Fibroblast of skin of right quadriceps (primary cell): ENCODE measurements at places on chromosomes 3 and 15.

DNA sequence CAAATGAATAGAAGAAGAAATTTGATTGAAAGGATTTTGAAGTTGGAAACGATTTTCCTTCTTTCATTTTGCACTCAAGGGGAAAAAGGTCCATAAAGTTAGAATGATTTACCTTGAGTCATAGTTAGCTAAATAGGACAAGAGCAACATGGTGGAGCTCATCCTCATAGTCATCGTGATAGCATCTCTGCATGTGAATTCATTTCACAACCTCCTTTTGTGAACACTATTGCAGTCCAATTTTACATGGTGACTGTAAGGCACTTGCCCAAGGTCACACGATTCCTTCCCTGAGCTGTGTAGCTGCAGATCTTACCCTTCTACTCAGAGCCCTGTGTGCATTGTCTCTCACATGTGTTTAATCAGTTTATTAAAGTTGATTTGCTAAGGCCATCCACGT is 359.8 kb upstream of the C2CD4B start:
- DNase-seq, result peak; percentile 23

DNA sequence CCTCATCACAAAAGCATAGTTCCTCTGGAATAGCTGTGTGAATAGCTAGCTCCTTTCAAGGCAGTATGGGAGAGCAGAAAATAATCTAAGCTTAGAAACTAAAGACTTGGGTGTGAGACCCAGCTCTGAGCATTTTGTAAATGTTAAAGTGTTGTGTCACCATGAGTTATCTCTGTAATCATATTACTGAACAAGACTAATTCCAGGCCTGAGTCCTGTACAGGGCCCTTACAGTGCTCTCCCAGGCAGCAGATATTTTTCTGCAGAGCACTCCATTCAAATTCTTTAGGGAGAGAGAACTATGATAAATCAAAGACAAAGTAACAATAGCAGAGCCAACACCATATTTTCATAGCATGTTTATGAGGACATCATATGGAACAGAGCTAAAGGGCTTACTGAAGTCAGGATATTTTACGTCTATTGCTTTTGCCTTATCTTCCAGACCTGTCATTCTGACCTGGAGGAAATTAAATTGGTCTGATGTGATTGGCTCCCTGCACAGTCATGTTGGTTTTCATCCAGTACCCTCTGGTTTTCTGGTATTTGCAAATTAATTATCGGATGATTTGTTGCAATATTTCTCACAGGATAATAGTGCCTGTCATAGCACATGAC is 172.6 kb upstream of the PPP2R3A start:
- DNase-seq, result no peak

DNA sequence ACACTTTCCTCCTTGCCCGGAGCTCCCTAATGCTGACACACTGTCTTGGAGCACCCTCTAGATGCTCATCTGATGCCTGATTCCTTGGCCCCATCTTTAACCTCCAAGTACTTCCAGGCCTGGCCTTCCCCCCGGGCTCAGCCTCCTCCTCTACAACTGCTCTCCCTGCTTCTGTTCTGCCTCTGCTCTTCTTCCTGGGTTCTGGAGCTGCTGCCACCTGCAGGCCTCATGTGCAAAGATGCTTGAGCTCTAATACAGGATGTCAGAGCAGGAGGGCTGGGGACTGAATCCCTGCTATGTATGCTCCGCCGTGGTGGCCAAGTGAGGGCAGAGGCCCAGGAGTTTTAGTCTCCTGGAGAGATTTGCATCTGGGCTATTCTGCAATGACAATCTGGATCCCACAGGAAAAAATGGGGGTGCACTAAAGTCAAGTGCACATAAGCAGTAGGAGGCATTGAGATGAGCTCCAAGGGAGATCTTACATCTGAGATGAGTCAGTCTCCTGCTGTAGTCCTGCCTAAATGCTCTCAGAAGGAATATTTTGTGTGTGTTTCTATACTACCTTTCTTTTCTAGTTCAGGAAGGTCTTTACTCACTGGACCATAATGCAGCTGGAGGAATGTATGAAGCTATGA is 296.3 kb downstream of the UACA start:
- peak; percentile 67 for DNase-seq

DNA sequence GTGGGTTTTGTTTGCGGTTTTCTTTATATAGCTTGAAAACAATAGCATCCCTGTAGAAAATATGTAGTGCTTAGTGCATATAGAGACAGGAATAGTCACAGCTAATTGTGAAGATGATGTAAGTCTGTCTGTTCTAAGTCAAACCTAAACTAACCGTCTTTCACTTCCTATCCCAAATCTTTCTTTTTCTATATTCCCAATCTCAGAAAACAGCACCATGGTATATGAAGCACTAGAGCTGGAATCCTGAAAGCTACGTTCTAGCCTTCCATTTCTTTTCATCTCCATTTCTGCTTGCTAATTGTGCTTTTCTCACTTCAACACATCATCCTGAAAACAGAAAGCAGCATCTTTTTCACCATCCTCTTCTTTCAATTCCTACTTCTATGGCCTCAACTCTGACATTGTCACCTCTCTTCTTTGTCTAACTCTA is 1235.5 kb downstream of the ROBO2 start:
- DNase-seq, result no peak

DNA sequence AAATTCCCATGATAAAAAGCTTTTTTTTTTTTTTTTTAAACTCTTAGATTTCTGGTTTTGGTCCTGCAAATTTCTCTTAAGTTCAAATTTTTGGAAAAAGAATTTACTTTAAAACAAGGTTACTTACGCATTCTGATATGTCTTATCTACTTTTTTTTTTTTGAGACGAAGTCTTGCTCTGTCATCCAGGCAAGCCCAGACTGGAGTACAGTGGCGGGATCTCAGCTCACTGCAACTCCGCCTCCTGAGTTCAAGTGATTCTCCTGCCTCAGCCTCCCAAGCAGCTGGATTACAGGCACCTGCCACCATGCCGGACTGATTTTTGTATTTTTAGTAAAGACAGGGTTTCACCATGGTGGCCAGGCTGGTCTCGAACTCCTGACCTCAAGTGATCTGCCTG is 83.2 kb downstream of the RASA2 start:
- no peak for DNase-seq

GRCh38 chr3:5194801-5195509 is 7.4 kb downstream of the EDEM1 start:
- peak; percentile 76 for DNase-seq

GRCh38 chr3:150925751-150926201 is 20.5 kb upstream of the MINDY4B start:
- DNase-seq, result peak; percentile 28

- DNase-seq, result no peak
These were observed 57.4 kb downstream of the ABTB1 start for GRCh38 chr3:127730171-127730570.

DNA sequence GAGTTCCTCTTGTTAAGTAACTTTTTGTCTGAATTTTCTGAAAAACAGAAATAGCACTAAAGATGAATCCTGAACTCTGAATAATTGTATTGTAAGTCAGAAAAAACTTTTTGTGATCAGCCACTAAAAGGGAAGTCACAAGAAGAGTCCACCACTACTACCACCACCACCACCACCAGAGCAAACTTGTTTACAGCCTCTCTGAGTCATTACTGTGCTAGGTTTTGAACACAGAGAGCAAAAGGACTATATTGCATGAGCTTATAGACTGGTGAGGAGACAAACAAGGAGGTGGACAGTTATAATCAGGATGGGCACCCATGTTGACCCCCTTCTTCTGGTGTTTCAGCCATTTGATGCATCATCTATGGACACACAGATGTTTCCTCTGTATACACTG is 141.7 kb downstream of the IL5RA start:
- DNase-seq, result no peak

DNA sequence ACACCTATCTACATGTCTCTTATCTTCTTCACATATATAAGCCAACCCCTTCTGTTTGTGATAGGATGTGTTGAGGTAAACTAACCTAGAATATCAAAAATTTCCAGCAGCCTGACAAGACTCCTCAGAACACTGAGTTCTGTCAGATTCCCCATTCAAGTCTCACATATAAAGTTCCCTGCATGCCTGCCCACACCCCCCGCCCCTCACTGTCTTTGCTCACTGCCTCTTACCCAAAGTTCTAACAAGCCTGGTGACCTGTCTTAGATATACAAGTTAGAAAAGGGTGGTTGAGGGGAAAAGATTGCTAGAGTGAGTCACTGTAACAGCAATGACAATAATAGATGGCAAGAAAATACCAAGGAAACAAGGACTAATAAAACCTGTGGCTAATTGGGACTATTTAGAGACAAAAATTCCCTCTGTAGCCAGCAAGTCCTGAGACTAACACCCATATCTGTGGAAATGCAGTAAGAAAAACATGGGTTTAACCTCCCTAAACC is 40.1 kb downstream of the FBXO22 start:
- DNase-seq, result peak; percentile 15

DNA sequence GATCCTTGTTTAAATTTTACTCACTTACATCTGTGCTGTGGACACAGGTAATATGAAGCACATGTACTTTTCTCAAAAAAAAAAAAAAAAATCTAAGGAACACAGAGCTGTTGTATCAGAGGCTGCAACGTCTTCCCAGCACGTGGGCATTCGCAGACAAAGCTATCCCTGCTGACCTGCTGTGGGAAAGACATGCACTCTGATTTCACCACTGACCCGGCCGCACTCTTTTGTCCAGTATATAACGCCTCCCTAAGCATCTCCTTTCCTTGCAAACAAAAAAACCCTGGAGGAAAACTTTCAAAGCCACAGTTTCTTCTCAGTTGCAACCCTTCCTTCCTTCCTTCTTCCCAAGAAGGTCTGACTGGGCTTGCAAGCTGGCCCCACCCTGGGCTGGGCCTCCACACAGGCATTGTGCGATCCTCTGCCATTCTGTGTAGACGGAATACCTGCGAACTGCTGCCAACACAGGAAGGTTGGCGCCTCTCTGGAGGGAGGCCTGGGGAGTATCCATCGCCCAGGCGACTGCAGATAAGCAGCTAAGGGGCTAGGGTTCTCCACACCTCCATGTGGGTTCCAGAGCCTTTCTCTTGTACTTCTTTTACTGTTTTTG is 50.8 kb downstream of the SLC12A8 start:
- DNase-seq, result no peak

DNA sequence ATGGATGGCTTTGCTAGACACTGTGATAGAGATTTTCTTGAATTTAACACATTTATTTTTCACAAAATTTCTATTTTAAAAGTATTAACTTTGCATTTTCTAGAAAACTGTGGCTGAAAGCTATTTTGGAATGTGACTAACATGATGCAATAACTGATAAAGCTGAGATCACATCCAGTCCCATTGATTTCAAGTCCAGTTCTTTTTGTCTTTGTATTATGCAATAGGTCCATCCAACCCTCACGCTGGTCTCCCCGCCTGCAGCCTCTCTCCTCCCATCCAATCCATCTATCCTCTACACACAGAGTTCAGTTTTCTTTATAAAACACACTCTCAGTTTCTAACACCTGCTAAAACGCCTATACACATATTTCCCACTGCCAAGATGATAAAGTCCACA is 178.8 kb downstream of the CNTN3 start:
- peak; percentile 4 for DNase-seq

- no peak for DNase-seq
These were observed 272.5 kb downstream of the ZBTB20 start for GRCh38 chr3:114874522-114874971.

DNA sequence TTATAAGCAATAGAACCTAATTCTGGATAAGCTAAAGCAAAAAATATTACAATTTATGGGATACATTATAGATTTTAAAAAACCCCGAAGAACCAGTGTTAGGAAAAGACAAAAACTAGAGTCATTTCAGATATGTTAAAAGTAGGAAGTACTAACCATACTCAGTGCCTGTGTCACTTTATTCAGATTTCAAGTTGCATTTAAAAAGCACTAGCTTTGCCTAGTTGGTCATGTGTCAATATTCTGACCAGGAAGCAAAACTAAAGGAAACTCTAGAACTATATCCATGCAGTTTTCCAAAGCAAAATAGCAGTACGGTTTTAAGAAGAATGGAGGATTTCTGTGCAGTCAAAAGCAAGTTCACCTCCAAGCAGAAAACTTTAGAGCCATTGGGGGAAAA is 88.4 kb downstream of the RAP2B start:
- DNase-seq, result no peak

GRCh38 chr3:154781595-154781994 is 298.5 kb upstream of the MME start:
- DNase-seq, result peak; percentile 20

DNA sequence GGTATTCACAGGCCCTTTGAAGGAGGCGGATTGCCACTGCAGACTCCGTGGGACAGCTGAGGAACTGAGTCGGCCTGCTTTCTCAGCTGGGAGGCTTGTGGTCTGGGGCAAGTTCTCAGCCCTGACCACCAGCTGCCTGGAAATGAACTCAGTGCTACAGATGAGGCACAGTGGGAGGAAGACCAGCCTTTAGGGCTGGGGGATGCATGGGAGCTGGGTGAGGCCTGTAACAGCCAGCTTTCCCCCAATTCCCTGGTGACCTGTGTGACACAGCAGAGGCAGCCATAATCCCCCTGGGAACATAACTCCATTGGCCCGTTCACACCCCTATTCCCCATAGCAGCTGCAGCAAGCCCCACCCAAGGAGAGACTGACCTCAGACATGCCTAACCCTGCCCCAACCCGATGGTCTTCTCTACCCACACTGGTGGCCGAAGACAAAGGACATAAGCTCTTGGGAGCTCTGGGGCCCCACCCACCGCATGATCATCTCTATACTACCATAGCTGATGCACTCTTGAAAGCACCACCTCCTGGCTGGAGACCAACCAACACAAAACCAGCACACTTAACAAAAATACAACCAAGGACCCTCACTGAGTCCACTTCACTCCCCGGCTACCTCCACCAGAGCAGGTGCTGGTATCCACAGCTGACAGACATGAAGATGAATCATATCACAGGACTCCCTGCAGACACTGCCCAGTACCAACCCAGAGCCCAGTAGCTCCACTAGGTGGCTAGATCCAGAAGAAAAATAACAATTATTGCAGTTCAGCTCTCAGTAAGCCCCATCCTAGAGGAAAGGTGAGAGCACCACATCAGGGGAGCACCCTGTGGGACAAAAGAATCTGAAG is 24.9 kb downstream of the ZMAT3 start:
- DNase-seq, result no peak

DNA sequence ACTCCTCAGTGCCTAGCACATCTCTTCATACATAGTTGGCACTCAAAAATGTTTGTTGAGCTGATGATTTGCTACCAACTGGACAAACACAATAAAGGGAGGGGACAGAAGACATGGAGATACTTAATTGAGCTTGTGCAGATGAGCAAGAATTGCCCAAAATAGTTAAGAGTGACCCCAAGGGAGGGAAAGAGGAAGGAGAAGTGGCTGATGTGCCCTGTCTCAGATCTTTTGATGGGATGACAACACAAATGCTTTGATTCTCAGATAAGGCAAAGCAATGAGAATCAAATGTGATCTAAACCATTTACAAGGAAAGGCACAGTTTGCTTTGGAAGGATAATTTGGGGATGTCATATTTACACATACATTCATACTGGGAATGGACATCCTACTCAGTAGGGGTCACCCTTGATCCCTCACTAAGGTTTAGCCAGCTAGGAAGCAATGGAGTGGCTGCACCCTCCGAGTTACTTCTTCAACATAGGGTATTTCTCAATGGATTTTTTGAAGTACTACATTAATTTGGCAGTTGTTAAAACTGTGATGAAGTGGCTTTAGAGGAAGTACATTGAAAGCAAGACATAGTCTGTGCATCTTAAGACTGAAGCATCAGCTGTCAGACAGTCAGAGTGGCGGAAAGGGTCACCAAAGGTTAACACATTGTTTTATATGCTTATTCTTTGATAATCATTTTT is 21.9 kb upstream of the SSR3 start:
- DNase-seq, result no peak
